ENCODE measurements at places on chromosomes 6 and 20.
A peak's percentile ranks its signal among the peaks of the same experiment; 100 is the strongest.

GRCh38 chr6:15513131-15513771, 149.6 kb downstream of the DTNBP1 start:
- DNase-seq: no peak

GRCh38 chr6:38517005-38517404, 122.7 kb downstream of the BTBD9 start:
- no peak for DNase-seq

GRCh38 chr6:124677874-124678273, 284.4 kb upstream of the RNF217 start:
- DNase-seq: no peak

- DNase-seq: no peak
Observed at GRCh38 chr6:107185391-107185970, 70.2 kb upstream of the BEND3 start.

DNA sequence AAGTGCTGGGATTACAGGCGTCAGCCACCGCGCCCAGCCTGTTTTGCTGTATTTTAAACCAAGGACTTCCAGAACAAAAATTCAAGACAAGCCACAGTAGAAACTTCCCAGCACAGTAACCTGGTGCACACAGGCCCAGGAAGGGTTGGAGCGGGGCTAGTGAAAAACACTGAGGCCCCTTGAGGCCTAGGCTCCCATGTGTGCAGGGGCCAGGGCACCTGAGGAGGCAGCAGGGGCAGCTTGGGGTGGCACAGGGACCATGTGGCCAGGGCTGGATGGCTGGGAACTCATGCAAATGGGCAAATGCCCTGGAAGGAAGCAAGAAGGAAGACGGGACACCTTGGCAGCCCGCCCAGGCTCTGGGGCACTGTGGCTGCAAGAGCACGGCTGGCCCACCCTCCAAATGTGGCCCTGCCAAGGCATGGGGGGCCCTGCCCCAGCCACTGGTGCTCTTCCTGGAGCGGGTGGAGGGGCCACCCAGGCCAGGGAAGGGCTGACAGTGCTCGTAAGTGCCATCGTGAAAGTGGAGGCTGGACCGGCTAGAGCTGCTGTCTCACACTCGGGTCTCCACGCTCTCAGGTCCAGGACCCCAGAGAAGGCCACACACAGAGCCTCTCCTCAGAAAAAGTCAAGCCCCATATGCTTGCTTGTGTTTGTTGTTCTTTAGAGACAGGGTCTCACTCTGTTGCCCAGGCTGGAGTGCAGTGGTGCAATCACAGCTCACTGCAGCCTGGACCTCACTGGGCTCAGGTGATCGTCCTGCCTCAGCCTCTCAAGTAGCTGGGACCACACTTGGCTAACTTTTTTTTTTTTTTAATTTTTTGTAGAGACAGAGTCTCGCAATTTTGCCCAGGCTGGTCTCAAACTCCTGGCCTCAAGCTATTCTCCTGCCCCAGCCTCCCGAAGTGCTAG, 10.3 kb downstream of the SLC2A4RG start:
- DNase-seq: no peak

- no peak for DNase-seq
Observed at GRCh38 chr6:12293235-12293930, 3.2 kb downstream of the EDN1 start.

DNA sequence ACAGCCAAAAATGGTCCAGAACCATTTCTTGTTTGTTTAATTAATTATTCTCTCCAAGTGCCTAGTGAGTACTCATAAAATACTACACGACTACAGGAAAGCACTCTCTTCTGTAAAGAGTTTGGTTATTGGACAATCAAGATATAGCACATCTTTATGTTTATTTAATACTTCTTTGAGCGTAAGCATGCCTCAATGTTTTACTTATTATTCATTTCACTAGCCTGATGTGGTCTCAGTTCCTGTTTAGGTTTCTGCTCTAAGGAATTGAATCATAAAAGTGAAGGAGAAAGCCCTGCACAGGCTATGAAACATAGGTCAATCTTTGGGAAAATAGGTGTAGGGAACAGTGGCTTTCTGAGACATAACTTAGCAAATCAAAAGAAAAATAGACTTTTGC, 45.9 kb upstream of the AIG1 start:
- DNase-seq: no peak

GRCh38 chr6:30615219-30615957, 1.7 kb downstream of the PPP1R10 start:
- peak; percentile 78 for DNase-seq

GRCh38 chr20:63810730-63811490, 20.2 kb downstream of the ZBTB46 start:
- no peak for DNase-seq

DNA sequence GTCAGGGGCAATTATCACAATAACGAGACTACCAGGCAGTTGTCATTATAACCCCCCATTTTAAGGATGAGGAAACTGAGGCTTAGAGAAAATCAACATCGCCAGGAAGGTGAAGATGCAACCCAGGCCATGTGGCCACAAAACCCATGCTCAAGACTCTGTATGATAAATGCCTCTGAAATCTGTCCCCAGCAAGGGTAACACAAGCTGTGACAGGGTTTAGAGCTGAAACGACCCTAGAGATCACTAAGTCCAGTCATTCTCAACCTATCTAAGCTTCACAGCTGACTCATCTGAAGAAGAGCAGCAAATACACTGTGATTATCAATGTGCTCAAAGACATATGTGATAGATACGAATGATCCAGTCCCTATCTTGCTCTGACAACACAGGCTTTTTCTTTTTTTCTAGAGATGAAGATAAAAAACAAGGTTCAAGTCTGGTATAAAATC, 47.0 kb downstream of the ARHGAP18 start:
- DNase-seq: no peak
